ENCODE measurements at places on chromosomes 11 and 22.

GRCh38 chr11:3962406-3962840, 107.0 kb downstream of the STIM1 start:
- DNase-seq, result peak; percentile 47

DNA sequence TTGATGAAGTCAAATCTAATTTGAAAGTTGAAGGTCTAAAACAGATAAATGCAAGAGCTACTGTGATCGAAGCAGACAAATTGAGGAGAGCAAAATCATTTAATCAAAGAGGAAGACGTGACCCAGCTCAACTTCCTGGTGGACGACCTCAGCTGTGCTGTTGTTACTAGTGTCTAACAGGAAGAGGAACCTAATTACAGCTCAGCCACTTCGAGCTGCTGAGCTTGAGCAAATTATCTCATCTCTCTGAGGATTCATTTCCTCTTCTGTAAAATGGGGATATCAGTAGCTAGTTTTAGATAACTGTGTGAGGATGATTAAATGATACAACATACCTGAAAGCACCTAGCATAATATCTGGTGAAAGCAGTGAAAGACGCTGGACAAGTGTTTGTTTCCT, 48.6 kb upstream of the OLFML1 start:
- no peak for DNase-seq

DNA sequence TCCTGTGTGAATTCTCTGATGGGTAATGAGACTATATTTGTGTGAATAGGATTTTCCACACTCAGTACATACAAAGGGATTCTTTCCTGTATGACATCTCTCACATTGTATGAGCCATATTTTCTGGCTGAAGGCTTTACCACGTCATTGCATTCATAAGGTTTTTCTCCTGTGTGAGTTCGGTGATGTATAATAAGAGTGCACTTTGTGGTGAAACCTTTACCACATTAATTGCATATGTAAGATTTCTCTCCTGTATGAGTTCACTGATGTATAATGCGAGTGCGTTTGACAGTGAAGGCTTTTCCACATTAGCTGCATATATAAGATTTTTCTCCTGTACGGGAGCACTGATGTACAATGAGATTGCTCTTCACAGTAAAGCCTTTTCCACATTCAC, 455.4 kb upstream of the CNTN5 start:
- DNase-seq, result no peak

GRCh38 chr11:70016666-70017367, 61.3 kb upstream of the ANO1 start:
- peak; percentile 21 for DNase-seq

GRCh38 chr22:36775586-36775963, 344 bp downstream of the IFT27 start:
- DNase-seq, result peak; percentile 3

DNA sequence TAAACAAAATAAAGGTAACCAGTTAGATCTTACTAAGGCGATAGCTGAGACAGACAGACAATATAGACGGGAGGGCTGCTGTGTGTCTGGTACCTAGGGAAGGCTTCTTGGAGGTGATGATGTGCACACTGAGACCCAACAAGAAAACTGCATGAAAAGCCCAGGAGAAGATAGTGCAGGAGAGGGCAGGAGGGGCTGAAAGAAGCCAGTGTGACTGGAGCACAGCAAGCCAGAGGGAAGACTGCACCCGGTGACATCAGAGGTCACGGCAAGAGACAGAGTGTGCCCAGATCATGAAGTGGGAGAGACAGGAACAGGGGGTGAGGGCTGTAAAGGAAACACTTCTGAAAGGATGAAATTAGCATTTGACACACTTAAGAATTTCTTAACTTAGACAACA, 266.3 kb downstream of the BRD1 start:
- DNase-seq, result no peak

DNA sequence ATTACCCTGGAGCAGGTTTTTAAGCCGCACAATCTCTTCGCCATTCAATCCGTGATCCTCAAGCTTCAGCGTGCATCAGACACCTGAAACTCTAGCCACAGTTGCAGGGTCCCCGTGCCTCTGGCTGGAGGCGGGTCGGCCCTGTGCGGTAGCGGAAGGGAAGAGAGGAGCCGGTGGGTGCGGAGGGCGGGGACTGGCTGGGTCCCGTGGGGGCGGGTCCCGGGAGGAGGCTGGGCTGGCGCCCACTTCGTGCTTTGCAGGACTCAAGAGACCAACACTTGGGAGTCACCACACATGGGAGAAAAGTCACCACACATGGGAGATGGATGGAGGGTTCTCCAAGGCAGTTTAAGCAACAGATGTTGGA, 772 bp downstream of the C22orf15 start:
- DNase-seq, result no peak

DNA sequence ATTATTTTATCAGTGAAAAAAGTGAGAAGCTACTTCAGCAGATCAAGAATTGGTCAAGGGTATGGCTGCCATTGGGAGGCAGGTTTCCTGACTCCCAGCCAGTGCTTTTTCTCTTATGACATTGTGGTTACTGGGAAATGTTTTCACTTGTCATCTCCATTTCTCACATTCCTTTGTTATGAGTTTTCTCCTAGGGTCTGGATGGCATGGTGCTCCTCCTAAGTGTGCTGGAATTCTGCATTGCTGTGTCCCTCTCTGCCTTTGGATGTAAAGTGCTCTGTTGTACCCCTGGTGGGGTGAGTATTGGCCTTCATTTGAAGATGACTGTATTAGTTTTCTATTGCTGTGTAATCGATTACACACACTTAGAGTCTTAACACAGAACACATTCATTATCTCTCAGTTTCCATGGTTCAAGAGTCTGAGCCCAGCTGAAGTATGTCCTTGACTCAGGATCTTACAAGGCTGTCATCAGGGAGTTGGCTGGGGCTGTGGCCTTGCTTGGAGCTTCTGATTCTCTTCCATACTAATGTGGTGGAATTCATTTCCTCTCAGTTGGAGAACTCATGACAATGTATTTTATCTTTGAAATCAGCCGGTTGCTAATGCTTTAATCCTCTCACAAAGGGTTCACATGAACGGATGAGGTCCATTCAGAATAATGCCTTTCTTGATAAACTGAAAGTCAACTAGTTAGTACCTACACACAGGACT, 21.0 kb upstream of the MS4A6E start:
- no peak for DNase-seq

GRCh38 chr11:134289789-134290188, 13.6 kb downstream of the GLB1L3 start:
- DNase-seq, result no peak

GRCh38 chr22:41925783-41926460, 684 bp downstream of the TNFRSF13C start:
- peak; percentile 32 for DNase-seq

DNA sequence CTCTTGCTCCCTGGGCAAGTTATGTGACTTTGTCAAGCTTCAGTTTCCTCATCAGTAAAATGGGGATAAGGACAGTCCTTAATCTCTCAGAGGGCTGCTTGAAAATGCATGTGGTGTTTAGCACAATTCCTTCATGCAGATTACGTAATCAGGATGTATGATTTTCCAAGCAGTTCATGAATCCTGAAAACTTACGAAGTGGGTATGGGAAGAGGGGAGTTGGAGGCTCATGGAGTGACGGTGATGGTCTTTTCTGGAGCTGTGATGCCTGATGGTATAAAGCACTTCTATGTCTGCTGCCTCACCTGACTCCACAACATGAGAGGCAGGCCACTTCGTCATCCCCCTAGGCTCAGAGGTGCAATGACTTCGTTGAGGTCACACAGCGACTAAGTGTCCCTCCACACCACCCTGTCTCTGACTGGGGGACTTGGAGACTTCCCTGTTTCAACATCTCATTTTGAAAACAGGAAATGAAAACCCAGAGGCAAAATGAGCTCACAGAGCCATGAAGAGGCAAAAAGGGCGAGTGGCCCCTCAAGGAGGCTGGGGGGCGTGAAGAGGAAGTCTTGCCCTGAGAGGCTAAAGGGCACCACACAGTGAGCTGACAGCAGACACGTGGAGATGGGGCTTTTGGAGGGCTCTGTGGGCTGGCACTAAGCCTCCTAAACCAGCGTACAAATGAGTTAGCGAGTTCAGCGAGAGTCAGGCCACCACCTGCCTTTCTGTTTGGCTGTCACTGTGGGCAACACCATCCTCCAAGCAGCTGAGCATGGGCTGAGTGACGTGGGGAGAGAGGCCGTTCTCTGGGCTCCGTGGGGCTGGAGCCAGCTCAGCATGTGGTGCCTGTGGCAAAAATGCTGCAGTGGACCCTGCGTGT, 10.1 kb downstream of the MCM5 start:
- DNase-seq, result no peak

GRCh38 chr22:36199001-36199551, 2.5 kb downstream of the APOL4 start:
- no peak for DNase-seq

DNA sequence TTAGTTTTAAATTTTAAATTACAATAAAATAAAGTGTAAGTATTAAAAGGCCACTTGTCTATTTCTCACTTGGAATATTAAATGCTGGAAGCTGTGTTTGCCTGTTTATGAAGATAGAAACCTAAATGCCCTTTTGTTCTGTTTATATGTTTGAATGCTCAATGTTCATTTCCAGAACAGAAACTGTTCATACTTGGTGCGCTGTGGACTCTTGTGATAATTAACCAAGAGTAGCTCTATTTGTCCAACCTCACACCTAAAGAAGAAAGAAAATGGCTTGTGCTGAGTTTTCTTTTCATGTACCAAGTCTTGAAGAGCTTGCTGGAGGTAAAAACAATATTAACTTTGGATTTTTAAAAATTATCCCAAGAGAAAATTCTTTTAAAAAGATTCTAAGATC, 5.7 kb downstream of the C11orf54 start:
- no peak for DNase-seq

DNA sequence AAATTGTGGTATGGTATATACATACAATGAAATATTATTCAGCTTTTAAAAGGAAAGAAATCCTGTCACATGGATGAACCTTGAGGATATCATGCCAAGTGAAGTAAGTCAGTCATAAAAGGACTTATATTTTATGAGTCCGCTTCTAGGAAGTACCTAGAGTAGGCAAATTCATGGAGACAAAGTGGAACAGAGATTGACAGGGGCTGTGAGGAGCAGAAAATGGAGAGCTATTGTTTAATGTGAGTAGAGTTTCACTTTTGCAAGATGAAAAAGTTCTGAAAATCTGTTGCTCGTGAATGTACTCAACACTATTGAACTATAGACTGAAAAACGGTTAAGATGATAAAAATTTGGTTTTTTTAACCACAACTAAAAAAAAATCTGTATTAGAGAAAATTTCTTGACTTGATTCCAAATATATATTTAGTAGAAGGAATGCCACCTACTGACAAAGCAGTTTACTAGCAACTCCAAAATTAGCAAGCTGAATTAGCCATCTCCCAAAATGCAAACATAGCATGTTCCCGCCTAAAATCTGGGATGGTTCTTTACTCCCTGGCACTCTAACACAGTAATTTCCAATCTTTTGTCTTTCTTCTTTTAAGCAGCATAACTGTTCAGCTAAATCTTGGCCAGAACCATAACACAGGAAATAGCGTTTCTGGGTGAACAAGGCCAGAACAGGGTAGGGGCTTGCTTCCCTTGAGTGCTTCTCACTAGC, 1.5 kb downstream of the UFD1 start:
- DNase-seq, result peak; percentile 40

- peak; percentile 68 for DNase-seq
Observed at GRCh38 chr22:22942511-22943329, 55.1 kb downstream of the IGLL5 start.

DNA sequence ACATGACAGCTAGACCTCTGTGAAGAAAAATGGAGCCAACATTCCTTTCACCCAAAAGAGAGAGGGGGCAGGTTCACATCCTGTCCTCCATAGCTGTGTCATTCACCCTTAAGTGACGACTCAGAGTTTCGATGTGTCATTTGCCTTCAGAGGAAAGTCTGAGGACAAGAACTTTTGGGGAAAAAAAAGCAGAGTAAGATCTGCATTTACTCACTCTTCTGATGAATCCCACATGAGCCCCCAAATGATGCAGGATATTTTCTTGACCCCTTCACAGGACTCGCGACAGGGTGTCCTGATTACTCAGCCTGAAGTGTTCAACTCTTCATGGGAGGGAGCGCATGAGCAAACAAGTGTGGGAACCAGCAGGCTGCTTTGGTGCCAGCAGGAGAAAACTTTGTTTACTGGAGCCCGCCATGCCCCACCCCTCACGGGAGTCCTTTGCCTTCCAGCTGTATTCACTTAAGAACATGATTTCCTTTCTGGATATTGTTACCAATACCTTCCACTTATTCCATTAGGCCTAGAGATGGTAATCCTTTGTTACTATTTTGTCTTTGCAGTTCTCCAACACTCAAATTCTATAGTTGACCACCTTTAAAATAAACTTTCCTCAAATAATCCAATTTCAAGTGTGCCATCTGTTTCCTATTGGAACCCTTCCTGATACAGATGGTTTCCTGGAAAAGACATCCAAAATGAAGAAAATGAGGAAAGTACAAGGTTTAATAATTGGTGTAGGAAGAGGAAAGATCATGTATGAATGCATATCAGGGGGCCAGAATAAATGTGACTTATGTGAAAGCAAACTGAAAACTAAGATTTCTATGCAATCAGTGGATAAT, 729.8 kb downstream of the FAM181B start:
- peak; percentile 79 for DNase-seq

GRCh38 chr22:35949243-35949642, 79.4 kb downstream of the RBFOX2 start:
- DNase-seq, result no peak

DNA sequence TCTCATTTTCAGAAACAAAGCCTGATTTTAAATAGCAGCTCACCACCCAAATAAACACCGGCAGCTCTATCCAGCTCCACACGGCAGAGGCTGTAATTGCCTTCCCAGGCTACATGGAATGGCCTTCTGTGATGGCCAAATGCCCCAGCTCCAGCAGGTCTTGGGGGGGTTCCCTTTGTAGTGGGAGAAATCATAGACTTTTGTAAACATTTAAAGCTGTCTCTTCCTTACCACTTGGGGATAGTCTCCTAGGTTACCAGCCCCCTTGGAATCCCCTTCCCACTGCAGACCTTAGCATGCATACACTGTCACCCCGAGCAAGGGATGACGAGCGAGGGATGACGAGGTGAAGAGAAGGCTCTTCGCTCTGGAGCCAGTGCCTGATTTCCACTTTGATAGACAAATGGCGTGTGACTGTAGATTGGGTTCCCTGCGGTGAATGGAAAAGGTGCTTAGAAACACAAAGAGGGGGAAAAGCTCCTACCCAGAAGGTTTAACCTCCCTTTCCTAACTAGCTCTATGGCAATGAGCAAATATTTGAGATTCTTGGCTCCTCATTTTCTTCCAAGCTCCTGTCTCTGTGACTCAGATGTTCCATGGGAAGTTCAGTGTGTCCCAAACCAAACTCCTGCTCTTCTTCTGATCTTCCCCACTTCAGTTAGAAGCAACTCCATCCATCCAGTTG, 108.0 kb upstream of the CADM1 start:
- DNase-seq, result no peak
